ENCODE measurements at places on chromosomes 6 and 20.

DNA sequence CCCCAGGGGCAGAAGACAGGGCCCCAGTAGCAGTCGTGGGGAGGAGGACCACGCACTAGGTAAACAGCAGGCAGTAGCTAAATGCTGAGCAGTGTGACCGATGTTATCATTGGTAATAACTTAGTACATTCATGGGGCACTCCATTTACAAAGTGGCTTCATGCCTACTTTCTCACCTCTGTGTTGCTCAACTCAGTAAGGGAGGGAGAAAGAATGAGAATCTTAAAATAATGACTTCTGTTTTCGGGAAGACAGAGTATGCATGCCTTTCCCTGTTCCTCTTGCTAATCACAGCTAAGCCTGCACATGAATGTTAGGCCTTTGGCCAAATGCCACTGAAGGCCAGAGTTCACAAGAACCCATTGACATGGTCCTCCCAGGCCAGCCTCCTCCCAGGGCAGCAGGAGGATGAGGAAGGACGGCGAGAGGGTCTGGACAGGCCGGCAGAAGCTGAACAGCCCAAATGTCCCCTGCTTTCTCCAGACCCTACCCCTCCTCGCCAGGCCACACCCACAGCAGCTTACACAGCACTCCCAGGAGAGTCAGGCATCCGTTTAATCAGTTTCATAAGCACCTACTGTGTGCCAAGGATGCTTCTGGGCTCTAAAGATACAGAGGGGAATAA is 183.4 kb downstream of the ANKRD60 start:
- no peak for DNase-seq

DNA sequence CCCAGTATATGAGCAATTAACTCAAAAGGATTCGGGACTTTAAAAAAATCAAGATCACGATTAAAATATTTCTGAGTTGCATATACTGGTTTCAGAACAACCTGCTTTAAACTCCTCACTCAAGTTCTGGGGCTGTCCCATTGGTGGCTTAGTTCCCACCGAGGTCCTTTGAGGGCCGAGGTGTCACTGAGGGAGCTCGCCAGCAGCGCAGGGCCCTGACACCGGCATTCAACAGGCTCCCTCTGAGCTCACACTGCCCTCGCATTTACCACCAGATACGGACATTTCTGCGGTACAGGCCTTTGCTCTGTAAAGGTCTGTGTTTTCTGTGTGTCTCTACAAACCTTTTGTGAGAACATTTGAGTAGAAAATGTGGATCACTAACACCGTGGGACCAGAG is 24.4 kb upstream of the BNIP5 start:
- DNase-seq: no peak

DNA sequence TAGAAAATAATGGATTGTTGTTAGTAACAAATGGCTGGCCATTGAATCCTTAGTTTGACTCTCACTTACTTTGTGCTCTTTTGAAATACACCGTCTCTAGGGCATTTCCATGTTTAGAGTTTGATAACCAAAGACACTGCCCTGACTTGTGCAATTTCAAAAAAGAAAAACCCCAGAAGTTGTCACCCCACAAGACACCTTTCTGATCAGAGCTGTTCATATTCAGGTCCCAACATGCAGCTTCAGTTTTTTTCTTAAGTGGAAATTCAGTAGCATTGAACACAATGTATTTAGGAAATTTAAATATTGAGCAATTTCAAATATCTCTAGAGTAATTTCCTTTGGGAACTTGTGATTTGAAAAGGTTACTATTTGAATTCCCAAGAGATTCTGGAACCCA is 19.4 kb downstream of the CRYBG1 start:
- no peak for DNase-seq

DNA sequence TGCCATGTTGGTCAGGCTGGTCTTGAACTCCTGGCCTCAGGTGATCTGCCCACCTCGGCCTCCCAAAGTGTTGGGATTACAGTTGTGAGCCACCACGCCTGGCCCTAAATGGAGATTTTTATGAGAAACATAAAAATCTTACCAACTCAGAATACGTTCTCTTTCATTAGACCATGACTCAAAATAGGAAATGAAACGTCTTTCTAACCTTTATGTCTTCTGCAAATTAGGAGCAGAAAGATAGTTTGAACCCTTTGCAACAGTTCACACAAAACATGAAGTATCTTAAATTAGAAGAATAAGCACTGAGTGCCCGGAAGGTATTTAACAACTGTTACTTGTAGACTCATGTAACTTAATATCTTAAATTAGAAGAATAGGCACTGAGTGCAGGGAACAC is 48.3 kb downstream of the AHI1 start:
- DNase-seq: no peak

DNA sequence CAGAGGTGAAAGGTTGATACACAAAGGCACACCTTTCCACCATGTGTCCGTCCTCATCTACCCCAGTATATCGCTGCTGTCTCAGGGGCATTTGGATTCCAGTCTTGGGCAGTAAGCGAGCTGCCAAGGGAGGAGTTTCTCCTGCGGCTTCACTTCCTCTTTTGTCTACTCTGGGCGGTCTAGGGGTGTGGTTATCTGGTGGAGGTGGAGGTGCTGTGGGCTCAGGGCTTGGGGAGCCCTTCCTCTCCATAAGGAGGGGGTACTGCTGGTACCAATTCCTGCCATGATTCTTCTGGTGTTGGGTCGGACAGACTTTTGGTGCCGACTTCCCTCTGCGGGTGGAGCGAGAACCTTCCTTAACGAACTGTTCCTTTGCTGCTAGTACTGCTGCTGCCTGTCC is 31.9 kb upstream of the FABP7 start:
- no peak for DNase-seq

DNA sequence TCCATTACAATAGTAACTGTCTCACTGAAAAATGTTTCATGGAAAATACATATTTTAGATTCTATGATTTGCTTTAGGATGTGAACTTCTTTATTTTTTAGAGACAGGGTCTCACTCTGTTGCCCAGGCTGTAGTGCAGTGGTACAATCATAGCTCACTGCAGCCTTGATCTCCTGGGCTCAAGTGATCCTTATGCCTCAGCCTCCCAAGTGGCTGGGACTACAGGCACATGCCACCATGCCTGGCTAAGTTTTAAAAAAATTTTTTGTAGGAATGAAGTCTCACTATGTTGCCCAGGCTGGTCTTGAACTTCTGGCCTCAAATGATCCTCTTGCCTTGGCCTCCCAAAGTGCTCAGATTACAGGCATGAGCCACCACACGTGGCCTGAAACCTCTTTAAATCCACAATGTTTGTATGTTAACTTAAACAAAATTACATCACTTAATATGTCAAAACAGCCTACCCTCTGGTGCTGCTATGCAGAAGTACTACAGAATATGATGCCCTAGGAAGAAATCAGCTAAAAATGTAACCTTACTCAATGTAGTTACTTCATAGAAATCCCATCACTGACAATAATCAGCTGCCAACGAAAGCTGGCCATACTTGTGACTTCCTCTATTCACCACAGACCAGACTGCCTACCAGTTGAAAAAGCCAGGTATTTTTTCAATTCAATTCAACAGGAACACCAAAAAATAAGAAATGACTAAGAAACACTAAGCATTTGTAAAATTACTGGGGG is 17.6 kb downstream of the EEF1A1 start:
- DNase-seq: no peak

DNA sequence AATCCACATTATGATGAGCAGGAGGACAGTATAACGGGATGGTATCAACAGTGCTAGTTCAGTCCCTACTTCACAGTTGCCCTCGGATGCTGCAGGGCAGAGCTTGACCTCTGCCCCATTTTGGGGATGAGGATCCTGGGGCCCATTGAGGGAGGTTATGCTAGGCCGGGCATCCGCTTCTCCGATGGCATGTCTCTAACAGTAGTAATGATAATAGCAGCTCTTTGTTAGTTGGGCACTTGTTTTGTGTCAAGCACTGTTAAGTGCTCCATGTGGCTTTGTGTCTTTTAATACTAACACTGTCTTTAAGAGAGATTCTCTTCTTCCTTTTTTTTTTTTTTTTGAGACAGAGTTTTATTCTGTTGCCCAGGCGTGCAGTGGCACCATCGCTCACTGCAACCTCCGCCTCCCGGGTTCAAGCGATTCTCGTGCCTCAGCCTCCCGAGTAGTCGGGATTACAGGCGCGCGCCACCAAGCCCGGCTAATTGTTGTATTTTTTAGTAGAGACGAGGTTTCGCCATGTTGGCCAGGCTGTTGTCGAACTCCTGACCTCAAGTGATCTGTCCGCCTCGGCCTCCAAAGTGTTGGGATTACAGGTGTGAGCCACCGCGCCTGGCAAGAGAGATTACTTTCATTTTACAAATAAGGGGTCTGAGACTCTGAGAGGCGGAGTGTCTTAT is 1.1 kb downstream of the MAPRE1 start:
- no peak for DNase-seq

GRCh38 chr6:3324262-3324942 is 65.7 kb downstream of the PSMG4 start:
- DNase-seq: no peak

DNA sequence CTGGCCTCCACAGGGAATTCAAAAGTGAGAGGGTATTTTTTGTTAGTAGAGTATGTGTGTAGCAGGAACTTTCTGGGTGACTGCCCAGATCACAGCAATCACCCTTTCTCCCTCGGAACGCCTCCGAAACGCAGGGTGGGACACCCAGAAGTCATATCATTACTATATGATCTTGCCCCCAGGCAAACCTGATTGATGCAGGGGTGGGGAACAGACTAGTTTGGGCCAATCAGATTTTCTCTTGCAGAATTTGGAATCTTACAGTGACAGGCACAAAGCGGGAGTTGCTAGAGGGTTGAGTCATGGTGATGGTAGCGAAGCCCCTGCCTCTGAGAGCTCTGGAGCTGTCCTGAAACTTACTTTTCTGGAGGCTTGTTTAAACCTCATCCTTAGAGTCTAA is 16.5 kb upstream of the RPN2 start:
- no peak for DNase-seq

DNA sequence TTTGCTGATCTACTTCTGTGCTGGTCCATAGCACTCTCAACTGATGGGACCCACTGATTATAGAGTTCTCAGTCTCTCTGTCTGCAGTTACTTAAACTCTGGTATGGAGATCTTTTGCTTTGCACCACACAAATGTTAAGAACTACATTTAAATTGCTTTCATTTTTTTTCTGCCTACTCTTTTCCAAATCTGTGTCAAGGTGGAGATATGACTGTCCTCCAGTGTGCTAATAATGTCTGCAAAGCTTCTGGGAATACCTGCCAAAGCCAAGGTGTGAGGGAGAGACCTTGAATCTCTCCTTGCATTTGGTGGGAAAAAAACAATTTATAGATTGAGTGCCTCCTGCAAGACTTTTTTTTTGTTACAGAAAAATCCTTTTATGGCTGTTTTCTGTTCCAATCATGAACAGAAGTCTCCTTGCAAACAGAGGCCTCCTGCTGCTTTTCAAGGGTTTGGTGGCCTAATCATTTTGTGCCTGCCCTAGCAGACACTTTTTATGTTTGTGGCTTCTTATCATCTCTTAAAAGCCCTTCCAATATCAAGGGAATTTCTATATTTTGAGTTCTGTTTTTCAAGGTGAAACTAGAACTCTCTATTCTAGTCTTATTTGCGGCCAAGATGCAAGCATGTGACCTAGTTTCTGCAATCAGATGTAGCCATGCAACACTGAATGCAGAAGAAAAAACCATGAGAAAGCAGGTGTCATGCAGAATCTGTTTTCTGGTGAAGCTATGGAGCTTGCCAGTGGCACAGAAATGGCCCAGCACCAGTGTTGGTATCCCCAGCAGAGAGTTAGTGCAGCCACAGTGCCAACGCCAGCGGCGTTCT is 23.2 kb upstream of the AKIRIN2 start:
- no peak for DNase-seq
